ENCODE measurements at places on chromosomes 11 and 22.
A peak's percentile ranks its signal among the peaks of the same experiment; 100 is the strongest.

DNA sequence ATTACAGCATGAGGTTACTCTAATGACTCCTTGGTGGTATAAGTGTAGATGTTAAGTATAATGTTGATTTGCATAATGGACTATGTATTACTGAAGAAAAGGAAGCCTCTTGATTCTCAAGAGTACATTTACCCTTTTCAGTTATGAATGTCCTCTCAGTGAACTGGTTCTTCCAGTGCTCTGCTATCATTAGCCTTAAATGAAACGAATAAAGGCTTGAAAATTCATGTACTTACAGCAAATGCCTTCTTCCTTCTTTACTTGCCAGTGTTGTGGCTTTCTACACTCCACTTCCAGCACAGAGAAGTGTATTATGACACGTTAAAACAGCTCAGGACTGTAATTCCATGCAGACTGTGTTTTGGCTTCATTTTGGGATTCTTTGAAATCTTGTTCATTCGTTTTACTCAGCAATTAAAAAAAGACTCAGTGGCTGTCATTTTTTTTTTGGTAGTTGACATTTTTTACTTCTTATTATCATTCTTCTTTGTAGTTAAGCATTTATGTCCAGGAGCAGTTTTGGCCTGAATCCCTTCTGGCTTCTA is 96.9 kb downstream of the MTMR3 start:
- no peak for DNase-seq

GRCh38 chr11:8593935-8594909 is at the start of gene STK33:
TSS of gene STK33 (minus strand) at chr11:8594228. CDS start at chr11:8474905, 119,323 bp downstream.
- no peak for DNase-seq

DNA sequence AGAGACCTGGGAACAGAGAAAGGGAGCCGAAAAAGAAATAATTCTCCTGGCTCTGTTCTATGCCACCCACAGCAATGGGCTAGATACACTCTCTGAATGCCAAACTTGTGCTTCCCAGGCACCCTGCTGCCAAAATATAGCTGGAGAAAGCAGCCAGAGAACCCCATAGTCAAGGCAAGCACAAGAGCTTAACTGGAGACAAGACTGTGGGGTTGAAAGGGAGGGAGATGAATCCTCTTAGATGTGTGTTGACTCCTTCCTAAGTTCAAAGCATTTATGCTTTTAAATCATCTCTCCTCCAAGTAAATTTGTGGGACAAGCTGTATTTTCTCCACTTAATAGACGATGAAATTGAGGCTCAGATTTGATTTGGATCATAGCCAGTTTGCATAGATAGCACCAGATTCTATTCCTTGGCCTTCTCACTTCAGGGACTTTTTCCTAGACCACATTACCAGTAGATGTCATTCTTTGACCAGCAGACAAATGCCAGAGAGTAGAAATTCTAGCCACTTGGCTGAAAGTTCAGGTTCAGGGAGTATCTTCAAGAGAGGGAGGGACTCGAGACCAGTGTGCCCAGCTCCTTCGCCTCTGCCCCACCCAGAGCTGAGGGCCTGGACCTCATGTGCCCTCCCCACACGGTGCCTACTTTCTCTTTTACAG is 16.5 kb upstream of the ETS1 start:
- no peak for DNase-seq

GRCh38 chr11:95780544-95780943 is 9.0 kb downstream of the FAM76B start:
- DNase-seq: no peak

DNA sequence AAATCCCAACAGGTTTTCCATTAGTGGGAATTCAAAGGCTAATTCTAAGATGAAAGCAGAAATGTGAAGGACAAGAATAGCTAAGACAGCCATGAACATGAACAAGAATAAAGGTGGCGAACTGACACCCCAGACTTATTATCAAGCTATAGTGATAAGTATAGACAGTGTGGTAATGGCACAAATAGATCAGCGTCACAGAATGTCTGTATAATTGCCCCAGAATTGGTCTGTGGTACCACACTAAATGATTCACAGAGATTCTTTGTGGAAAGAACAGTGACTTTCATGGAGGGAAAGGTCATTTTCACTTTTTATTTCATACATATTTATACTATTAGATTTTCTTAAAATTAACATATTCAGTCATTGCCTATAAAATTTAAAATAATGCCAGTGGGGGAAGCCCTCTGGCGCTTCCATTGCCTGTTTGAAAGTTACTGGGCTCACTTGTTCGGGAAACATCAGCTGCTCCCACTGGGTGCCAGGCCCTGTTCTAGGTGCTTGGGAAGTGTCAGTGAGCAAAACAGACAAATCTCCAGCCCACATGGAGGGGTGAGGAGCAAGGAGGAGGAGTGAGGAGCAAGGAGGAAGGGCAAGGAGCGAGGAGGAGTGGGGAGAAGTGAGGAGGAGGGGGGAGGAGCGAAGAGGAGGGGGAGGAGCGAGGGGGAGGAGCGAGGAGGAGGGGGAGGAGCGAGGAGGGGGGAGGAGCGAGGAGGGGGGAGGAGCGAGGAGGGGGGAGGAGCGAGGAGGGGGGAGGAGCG is 11.3 kb upstream of the NLRP6 start:
- peak; percentile 42 for DNase-seq

DNA sequence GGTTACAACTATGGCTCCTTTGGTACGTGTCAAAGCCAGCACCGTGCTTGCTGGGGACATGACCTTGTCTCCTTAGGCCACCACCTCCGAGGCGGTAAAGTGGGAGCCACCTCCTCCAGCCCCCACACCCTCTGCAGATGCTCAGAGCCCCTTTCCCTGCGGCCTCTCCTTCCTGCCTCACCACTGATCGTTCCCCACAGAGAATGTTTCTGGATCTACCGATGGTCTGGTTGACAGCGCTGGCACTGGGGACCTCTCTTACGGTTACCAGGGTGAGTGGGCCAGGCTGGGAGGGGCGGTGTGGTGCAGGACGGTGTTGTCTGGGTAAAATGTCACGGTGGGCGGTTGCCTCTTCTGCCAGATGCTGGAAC is 8.9 kb downstream of the SIDT2 start:
- DNase-seq: no peak

DNA sequence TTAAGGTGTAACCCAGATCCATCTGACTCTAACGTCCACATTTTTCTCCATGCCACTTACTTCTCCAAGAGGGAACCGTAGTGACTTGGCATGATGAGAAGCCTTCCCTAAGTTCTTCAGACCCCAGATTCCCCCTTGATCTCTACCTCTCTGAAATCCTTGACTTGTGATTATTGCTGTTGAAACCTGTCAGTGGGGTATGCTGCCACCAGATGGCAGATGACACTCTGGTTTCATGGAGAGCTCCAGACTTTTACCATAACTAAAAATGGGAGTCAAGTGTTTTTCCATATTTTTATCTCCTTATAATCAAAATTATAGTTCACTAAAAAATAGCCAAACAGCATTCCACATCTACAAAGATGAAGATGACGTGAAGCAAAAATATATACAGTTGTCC is 504.2 kb downstream of the SOX6 start:
- DNase-seq: no peak
